ENCODE measurements at places on chromosomes 7 and 10.

DNA sequence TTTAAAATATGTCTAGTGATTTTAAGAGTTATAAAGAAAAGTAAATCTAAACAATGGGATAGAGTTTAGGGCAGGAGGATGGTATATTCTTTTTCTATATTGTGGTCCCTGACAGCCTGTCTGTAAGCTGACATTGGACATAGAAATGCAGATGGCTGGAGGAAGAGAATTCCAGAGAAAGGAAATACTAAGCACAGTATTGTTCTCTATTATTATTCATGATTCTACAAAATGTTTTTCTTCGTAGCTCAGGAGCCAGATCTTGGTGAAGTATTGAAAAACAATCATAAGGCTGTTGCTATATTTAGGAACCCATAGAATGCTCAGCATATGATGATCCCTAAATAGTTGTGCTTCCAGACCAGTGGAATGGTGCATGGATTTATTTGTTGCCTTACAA is 117.0 kb upstream of the FAM3C start:
- DNase-seq, result no peak

DNA sequence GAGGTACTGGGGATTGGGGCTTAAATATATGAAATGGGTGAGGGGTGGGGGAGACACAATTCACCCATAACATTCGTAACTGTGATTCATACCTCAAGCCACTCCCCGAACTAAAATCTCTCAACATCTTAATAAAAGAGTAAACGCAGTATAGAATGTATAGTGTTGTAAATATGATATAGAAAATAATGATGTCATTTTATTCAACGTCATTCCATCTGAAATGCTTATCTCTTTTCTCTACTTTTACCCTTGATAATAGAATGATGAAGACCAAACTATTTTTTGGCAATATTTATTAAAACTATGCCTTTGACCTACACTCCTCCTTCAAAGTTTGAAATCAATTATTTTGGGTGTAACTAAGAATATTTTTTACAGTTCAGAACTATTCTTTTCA is 36.4 kb downstream of the FRA10AC1 start:
- DNase-seq, result no peak

DNA sequence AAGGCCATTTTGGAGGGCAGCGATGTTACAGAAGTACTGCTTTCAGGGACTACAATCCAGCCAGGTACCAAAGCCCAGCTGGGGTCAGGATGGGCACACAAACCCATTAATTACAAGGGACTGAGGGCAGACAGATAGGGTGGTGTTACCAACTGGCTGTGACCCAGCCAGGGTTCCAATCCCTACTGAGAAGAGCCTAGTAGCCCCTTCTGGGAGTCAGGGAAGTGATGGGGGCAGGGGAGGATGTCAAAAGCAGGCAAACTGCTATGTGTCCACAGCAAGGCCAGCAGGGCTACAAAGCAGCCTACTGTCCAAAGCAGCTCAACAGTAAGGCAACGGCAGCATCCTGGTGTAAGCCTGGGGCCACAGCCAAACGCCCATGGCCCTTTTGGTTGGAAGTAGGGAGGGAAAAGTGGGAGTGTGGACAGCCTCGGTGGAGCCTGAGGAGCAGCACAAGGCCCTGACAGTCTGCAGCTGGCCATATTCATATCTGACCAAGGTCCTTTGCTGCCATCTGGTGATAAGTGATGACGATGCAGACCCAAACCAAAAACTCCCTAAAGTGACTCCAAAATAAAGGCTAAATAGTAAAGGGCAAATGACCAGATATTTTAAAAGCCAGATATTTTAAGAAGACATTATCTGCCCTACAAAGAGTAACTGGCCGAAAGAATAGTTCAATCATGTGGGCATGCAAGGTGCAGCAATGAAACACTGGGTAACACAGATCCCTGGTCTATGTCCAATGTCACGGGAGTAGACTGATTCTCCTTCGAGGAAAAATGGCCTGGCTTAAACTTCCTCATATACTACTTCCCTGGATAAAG is 56.9 kb downstream of the XPNPEP1 start:
- DNase-seq, result no peak

DNA sequence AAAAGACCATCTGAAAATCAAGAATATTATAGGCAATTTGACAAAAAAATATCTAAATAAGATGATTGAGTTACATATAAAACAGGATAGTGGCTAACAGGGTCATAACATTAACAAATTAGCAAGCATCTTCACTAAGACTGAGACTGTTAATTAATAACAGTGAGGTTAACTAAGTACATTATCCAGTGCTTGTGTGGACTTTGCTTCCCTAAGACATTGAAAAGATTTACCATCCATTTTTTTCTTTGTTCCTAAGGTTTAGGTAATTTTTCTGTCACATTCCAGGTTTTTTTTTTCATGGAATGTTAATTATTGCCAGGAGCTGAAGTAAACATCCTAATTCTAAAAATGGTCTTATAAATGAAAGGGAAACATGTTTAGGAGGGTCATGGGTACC is 227.6 kb downstream of the ANKRD7 start:
- no peak for DNase-seq

DNA sequence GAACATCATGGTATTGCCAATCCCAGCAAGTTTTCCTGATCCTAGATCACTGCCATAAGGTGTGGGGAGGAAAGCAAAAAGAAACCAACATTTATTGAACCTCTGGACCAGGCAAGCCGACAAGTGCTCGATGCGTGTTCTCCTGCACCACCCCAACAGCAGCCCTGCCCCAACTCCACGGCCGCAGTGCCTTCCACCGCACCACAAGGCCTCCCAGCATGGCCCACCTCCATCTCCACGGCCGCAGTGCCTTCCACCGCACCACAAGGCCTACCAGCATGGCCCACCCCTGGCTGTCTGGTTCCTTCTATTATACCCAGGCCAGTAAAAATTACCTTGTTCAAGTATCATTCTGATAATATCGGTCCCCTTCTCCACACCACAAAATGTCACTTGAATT is 8.7 kb downstream of the HIPK2 start:
- DNase-seq, result no peak
